ENCODE measurements at places on chromosomes 5 and 9.
A peak's percentile ranks its signal among the peaks of the same experiment; 100 is the strongest.

DNA sequence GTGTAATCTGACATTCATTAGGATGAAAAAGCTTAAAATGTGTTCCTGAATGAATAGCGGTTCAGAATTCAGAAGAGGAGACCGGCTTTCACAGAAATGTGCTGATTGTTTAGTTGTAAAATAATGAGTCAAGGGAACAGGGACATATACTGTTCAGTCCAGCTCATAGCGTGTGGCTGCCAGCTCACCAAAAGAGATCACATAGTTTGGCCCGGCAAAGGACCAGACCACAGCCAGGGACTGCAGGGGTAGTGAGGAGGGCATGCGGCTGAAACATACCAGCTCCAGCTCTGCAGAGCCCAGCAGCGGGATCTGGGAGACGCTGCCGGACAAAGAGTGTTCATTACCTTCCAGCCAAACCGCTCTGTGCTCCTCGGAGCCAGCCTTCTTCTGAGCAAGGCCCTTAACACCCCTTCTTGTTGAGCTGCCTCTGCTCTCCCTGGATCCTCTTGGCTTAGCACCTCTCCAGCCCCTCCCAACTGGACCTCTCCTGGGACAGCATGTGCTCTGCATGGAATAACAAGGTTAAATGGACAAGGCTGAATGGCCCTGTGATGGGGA, 116.8 kb upstream of the CNTLN start:
- no peak for DNase-seq

- no peak for DNase-seq
Observed at GRCh38 chr5:151617383-151617840, 26.3 kb upstream of the FAT2 start.

DNA sequence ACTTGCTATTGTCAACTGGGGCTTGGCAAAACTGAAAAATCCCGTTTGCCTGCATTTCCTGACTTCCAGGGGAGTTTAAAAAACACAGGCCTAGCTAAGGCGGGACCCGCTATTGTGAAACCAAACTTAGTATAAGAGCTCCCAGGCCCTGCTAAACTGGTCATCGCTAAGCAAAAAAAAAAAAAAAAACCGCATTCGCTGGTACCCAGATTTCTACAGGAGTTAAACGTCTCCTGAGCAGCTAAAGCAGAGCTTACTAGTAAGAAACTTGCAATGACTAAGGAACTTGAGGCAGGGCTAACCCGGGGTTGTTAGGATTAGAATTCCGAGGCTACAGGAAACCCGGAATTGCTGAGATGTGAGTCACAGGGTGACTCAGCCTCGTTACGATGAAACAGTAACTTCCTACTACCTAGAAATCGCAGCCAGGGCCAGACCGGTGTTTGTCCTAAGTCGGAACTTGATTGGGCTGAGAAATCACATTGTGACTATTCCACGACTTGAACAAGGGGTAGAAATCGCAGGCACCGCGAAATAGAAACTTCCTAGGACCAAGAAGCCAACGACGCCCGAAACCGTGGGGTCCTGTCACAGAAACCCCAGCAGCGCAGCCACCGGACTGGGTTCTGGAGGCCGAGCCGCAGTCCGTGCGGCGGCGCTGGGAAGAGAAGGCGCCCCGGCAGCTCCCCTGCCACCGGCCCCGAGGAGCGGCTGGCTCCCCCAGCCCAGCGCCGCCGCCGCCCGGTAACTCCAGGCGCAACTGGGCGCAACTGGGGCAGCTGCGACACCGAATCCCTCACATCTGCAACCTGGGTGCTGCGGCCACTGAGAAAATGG, 89.4 kb downstream of the ANXA2R start:
- DNase-seq: peak; percentile 50

DNA sequence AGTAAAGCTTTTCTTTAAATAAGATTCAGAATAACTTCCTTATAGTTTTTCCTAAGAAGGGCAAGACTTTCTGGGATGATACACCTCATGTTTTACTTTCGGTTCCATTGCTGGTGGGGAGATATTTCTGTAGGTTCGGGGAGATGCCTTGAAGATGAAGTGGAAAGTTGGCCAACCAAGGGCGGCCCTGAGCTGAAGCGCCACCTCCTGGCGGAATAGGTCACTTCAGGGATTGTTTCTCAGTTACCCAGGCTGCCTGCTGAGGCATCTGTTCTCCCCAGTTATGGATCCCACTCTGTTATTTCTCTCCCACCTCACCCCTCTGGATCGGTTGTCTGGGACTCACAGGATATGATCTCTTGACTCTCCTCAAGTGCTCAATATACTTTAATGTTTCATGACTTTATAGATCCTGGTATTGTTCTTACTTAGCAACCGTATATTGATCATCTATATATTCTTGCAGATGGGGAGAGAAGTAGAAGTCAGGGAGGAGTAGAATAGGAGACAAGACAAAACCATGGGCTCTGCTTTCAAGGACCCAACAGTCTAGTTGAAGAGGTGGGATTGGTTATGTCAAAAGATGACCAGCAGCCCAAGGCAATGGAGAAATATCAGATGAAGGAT, 23.4 kb downstream of the MEGF10 start:
- peak; percentile 65 for DNase-seq

DNA sequence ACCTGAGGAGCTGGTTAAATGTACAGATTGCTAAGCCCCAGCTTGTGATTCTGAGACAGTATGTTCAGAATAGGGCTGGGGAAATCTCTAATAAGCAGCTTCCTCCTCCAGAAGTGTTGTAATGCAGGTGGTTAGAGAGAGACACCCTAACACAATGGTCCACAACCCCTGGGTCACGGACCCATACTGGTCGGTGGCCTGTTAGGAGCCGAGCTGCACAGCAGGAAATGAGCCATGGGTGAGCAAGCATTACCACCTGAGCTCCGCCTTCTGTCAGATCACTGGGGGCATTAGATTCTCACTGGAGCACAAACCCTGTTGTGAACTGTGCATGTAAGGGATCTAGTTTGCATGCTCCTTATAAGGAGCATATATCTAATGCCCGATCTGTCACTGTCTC, 61.8 kb downstream of the SLC36A1 start:
- no peak for DNase-seq

GRCh38 chr9:21656776-21657674, 145.4 kb upstream of the MTAP start:
- no peak for DNase-seq

DNA sequence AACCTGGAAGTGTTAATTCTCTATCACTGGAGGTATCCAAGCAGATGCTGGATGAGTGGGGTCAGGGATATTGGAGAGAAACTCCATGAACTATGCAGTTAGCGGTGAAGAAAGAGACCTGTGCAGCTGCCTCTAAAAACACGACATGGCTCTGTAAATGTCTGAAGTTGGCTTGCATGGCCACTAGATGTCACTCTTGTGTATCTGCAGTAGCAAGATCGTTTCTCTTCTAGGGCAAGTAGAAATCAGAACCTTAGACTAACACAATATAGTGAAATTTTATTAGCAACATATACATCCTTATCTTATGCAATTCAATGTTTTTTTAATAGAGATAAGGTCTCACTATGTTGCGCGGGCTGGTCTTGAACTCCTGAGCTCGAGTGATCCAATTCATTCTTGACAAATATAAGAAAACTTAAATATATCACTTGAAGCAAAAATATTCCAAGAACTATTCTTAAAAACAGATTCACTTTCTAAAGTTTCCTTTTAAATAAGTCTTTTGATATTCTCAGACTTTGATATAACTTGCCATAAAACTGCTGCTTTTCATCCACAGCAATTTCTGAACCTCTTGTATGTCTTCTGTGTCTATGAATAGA, 2.9 kb downstream of the OR2S2 start:
- peak; percentile 80 for DNase-seq

GRCh38 chr5:127229185-127229889, 61.3 kb upstream of the MEGF10 start:
- DNase-seq: peak; percentile 59

GRCh38 chr9:73093740-73094379, 57.8 kb upstream of the ANXA1 start:
- DNase-seq: no peak

DNA sequence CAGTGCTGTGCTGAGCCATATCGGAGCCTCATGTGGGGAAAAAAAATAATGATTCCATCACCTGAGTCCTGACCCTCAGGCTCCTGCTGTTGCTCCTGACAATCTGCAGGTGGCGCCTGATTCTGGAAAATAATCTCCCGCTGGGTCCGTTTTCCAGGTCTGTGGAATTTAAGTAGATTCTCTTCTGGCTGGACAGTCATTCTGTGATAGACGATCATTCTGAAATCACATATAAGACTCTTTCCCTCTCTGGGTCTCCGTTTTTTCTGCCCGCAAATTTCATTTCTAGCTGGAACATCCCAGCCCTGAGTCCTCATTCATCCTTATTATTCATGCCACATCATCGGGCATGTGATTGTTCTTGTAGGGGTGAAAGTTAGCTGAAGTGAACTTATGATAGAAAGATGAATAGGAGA, 22.1 kb upstream of the STXBP1 start:
- no peak for DNase-seq

DNA sequence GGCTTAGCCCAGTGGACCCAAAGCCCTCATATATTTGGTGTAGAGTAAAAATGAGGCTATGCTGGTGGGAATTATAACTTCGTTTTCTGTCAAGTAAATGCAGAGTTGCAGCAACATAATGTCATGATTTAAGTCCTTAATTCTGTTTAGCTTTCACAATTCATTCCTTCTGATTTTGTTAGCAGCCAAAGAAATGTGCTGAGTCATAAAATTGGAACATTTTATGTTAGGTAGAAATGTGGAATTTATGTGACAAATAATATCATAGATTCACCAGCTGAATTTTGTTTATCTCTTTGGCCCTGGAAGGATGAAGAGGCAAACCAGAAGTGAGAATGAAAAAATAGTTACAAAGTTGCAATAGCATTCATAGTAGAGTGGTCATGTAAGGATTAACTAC, 247.0 kb downstream of the TRPM3 start:
- no peak for DNase-seq

GRCh38 chr5:89707891-89708290, 701.7 kb downstream of the CETN3 start:
- no peak for DNase-seq

- no peak for DNase-seq
Observed at GRCh38 chr5:180116077-180116999, 44.8 kb upstream of the RNF130 start.

DNA sequence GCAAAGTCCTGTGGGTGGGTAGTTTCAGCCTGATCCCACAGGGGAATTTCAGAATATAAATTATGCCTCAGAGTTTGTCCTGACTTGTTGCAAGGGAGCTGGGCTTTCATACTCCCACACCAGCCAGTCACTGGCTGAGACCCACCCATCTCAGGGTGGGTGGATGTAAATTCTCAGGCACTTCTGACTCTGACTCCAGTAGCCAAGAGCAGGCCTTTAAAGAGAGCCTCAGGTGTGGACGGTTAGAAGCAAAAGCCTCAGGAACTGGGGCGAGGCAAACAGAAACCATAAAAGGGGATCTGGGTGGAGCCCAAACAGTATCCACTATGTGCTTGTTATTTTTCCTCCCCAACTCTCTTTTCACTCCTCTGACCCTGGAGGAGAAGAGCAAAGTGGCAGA, 28.6 kb upstream of the FBXW11 start:
- DNase-seq: no peak

DNA sequence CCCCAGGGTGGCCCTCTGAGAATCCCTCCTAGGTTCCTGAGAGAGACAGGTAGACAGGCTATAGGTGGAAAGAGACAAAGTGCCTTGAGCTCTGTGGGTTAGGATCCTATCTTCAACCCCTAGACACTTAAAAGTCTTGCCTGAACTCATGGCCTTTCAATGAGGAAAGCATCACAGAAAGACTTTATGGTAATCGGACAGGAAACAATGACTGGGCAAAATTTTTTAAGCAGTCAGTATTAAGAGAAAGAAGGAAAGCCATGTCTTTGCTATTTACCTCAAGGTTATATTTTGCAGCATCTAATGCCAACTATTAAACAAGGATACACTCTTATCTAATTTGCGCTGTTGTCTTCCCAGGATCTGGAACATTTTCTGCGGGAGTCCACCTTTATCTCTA, 93.2 kb downstream of the PCSK1 start:
- no peak for DNase-seq

- DNase-seq: no peak
Observed at GRCh38 chr9:94713436-94714215, 12.9 kb upstream of the AOPEP start.

DNA sequence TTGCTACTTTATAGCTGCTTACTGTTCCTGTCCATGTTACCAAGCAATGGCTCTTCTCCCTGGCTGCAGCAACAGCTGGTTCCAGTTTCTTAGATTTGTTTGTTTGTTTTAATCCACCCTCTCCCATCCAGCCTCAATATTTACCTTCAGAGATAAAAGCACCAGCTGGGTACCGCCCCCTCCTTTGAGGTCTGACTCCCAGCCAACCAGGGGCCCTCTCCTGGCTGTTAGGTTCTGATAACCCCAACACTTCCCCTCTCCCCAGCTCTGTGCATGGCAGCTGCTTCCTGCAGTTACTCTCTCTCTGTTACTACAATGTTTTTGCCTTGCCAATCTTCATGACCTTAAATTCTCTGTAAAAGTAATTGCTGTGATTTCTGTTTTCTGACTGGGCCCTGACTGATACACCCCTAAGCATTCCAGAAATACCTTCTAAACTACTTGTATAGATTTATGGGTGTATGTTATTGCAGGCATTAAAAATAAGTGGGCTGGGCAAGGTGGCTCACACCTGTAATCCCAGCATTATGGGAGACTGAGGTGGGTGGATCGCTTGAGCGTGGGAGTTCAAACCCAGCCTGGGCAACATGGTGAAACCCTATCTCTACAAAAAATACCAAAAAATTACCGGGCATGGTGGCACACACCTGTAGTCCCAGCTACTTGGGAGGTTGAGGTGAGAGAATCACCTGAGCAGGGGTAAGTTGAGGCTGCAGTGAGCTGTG, 2.6 kb upstream of the GCNT1 start:
- DNase-seq: peak; percentile 46

DNA sequence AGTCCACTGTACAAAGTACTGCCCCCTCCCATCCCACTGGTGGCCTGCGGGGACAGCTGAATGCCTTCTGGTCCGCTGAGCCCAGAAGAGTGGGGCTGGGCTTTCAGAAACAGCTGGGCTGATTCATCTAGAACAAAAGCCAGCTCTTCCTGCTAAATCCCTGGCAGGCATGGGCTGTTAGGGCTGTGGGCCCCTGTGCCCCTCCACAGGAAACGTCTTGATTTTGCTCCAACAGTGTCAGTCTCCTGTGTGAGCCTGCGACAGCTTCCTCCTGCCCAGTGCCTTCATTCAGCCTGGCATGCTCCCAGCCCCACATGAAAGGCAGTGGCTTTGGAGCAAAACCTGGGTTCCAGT, 6.9 kb upstream of the GSN start:
- no peak for DNase-seq

GRCh38 chr5:32545102-32545800, 40.1 kb upstream of the SUB1 start:
- no peak for DNase-seq

GRCh38 chr5:178350361-178351220, 118.0 kb upstream of the PHYKPL start:
- no peak for DNase-seq

GRCh38 chr5:172659909-172660628, 19.0 kb downstream of the NEURL1B start:
- DNase-seq: no peak

- no peak for DNase-seq
Observed at GRCh38 chr9:27422279-27422834, 101.7 kb upstream of the IFNK start.

GRCh38 chr9:15086778-15087324, 176.6 kb upstream of the FREM1 start:
- DNase-seq: no peak

GRCh38 chr9:34197756-34198711, 19.2 kb downstream of the UBAP1 start:
- no peak for DNase-seq
